ENCODE measurements at places on chromosomes 11 and 22.

DNA sequence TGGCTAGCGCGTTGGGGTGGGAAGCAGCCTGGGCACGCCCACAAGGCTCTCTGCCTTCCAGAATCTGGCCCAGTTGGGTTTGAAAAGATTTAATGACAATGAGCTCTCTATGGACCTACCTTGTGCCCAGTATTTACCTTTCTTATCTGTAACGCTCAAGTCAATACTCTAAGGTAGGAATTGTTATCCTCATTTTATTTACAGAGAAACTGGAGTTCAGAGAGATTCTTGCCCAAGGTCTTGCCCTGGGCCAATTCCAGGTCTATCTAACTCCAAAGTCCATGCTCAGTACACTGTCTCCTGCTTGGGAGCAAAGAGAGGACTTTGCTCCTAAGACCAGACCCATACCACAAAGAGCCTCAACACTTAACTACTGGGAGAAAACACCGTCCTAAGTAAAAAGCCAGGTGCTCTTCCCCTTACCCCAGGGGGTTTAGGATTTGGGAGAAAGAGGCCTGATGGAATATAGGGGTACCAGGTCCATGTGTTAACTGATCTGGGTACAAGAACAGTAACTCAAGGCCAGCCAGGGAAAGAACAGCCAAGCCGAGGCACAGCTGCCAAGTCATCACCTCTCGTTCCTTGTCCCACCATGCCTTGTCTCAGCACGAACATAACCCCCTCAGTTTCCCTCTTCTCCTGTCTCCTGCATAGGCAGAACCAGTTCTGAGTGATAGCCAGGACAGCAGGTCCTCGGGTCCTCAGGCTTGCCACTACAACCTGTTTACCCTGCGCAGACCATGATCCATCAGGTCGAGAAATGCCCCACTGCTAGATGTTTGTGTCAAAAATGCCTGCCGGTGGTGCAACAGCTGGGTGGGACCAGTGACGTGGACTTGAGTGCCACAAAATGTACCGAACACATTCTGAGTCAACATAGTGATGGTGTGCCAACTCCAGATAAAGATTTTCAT, 14.6 kb downstream of the APOA4 start:
- DNase-seq = no peak

DNA sequence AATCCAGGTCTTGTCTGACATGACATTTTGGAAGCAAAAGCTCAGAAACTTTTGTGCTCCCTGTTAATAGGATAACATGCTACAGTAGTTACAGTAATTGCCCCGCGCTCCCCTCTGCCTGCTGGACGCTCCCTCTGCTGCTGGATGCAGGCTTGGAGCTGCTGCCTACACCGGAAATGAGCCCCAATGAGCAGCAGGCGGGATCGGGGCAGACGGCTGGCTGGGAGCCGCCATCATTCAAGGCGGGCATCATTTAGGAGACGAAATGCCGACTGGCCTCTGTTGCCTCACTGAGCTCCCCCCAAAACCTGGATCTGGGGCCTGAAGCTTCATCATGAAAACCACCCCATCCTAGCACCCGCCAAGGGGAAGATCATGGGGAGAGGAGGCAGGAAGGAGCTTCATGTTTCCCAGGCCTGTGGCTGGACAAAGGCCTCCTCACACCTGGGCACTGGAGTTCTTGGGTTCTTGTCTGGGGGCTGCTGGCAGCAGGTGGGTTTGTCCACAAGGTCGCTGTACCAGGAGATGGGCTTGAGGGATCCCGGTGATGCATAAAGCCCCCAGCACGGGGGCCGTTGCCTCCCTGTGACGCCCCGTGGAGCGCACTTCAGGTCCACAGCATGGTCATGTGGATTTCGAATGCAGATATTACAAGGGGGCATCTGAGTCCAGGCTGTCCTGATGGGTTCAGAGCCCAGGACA, 664.3 kb downstream of the BRD1 start:
- DNase-seq = no peak

- DNase-seq = no peak
These were observed 6.6 kb downstream of the SHANK2 start for GRCh38 chr11:71245601-71246391.

DNA sequence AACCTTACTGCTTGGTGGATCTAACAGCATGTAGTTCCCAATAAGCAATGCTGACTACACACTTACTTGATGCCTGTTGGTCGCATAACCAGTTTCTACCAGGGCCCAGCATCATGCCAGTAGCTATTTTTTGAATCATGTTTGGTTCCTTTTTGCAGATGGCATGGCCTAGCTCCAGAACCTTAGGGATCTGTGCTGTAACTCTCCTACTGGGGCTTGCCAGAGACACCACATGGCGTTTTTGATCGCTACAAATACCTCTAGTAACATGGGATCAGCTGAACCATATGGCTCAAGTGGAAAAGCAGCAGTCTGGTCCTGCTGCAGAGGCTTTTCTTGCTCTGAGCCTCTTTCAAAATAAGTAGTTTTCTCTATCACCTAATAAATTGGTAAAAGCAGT, 654.6 kb upstream of the API5 start:
- no peak for DNase-seq

GRCh38 chr11:34495239-34495723, 18.3 kb downstream of the ELF5 start:
- no peak for DNase-seq

DNA sequence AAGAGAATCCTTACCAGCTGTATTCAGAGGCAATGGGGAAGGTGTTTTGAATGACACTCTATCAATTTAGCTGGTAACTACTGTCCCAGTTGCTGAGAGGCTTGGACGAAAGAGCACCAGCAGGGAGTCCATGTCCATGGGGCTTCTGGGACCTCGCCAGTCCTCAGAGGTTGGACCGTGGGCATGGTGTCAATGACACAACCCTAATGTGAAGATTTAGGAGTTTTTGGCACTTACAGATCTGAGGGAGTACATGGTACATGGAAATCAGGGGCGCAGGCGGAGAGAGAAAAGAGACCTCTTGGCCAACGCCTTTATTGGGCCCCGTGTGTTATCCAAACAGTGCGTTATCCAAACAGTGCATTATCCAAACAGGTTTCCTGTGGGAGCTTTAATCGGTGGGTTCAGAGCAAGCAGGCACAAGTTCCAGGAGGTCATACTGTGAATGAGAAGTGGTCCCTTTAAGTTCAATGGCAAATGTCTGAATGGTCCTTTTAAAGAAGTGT, 169.1 kb upstream of the B3GAT1 start:
- DNase-seq = no peak

- DNase-seq = no peak
These were observed 69.7 kb downstream of the FANCF start for GRCh38 chr11:22555881-22556280.

- no peak for DNase-seq
These were observed 64.6 kb downstream of the CLPB start for GRCh38 chr11:72369743-72370142.

- no peak for DNase-seq
These were observed 9.4 kb upstream of the FANCF start for GRCh38 chr11:22634897-22635629.

- no peak for DNase-seq
These were observed 408.6 kb downstream of the JRKL start for GRCh38 chr11:96798445-96798844.

- no peak for DNase-seq
These were observed 153.0 kb downstream of the BBOX1 start for GRCh38 chr11:27193434-27194225.

DNA sequence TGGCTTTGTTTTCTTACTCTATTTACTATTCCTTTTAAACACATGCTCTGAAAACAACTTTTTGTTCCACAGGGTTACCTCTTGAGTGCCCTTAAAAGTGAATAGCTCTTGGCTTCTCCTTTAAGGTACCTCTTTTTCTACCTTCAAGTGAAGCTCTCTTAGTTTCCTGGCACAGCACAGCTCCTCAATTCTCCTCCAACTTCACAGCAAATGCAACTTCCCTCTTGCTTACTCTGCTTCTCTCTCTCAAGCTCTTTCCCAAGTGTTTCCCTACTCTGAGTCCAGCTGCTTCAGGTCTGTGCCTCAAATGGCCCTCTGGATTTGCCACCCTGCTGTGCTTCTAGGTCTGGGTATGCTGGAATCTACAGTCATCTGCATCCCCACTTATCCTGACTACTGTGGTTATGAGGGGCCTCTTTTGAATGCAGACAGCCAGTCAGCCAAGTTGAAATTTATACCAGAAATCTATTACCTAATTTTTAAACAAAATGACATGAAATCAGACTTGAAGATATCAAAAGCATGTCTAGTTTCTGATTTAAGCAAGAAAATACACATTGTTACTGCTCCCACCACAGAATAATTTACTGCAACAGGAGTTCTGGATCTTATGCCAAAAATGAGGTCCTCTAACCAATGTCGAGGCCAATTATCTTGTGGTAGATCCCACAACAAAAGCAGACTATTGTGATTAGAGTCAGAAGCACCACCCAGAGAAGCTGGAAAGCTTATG, 371.1 kb downstream of the SOX6 start:
- DNase-seq = no peak

DNA sequence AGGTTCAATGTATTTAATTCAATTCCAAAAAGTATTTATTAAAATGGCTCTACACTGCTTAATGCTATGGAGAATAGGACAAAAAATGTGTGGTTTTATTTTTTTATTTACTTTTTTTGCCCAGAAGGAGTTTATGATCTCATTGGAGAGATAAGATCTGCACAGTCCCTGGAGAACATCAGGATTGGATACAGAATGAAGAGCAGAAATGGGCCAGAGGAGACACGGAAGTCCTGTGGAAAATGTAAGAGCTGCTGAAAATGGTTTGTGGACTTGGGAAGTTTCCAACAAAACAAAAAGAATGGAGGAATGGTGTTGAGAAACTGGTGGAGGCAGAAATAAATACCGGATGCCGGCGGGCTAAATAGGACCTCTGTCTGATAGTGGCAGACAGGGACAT, 554.6 kb downstream of the OPCML start:
- DNase-seq = no peak

GRCh38 chr11:9187616-9188015, 77.5 kb downstream of the DENND5A start:
- no peak for DNase-seq

DNA sequence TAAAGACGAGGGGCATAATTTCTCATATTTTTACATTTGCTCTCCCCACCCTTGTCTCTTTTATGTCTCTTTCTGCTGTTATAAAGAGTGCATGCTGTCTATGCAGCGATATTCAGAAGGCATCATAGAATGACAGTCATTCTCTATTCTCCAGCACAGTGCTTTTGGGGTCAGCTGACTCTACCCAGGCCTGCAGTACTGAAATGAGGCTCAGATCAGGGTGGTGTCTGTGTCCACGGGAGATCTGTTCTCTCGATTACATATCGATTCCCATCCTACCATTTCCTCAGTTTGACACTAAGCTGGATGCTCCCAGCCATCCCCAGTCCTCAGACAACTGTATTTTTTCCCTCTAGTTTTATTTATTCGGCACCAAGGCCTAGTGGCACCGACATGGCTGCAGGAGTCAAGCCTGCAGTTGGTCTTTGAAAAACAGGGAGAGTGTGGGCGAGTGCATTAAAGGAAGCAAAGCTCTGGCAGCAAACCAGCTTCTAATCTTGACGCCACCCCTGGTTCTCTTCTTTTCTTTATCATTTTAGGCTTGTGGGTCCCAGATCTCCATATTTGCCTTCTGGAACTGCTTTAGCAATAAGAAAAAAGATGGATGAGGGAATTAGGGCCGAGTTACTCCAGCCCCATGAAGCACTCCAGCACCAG, 71.6 kb upstream of the PICALM start:
- no peak for DNase-seq

GRCh38 chr11:833849-834311, 1.1 kb downstream of the CD151 start:
- DNase-seq = no peak

GRCh38 chr11:12731841-12732336, 57.7 kb downstream of the TEAD1 start:
- DNase-seq = no peak

GRCh38 chr11:11929920-11930319, 78.5 kb downstream of the DKK3 start:
- no peak for DNase-seq

DNA sequence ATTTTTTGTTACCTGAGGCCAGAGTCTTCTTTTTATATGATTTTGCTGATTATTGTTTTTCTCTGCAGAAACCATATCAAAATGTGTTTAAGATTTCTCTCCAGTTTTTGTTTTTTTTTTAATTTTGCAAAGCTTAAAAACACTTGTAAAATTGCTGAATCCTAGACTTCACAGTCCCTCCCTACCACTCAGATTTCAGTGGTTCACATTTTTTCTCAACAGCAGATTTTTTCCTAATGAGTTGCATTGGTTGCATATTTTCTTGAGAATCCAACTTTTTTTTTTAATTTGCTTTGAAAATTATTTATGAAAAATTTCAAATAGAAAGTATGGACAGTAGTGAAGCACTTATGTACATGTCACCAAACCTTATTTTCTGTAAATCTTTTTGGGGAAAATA, 5.8 kb downstream of the ARL14EP start:
- no peak for DNase-seq

- DNase-seq = no peak
These were observed 1106.3 kb downstream of the BRD1 start for GRCh38 chr22:48721395-48721669.

DNA sequence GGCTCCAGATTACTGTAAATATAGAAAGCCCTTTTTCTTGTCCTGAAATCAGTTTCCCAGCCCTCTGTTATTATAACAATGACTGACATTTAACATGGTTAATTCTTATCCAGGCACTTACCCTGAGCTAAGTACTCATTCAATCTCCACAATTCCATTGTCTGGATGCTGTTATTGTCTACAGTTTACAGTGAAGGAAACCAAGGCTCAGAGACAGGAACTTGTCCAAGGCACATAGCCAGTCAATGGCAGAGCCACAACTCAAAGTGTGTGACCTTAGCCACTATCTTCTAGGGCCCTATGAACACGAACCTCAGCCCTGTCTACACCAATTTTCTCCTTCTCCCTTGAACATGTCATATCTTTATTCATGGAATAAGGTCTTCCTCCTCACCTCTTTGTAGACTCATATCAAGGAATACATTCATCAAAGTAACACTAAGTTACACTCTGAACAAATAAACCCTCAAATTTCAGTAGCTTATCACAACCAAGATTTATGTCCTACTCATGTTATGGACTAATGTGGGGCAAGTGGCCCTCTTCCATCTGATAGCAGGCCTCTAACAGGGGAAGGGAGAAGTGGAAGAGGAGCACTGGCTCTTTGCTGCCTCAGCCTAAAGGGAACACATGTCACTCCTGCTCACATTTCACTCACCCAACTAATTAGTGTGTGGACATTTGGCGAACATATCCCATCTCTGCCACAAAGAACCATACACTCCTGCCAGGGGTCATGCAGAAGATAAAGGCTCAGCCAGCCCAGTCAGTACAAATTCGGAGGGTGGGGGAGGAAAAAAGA, 39.3 kb upstream of the APLNR start:
- no peak for DNase-seq
